ENCODE measurements at places on chromosomes 5 and 9.

GRCh38 chr5:173891308-173892116 lies 3.4 kb downstream of the CPEB4 start:
- no peaks in the 10 kb centered on the region for H3K4me1 ChIP-seq
- H3K27ac ChIP-seq, result no peak overlapping the region
- no peak overlapping the region for H3K4me3 ChIP-seq
- H3K36me3 ChIP-seq, result no peaks in the 10 kb centered on the region
- no peak for DNase-seq

DNA sequence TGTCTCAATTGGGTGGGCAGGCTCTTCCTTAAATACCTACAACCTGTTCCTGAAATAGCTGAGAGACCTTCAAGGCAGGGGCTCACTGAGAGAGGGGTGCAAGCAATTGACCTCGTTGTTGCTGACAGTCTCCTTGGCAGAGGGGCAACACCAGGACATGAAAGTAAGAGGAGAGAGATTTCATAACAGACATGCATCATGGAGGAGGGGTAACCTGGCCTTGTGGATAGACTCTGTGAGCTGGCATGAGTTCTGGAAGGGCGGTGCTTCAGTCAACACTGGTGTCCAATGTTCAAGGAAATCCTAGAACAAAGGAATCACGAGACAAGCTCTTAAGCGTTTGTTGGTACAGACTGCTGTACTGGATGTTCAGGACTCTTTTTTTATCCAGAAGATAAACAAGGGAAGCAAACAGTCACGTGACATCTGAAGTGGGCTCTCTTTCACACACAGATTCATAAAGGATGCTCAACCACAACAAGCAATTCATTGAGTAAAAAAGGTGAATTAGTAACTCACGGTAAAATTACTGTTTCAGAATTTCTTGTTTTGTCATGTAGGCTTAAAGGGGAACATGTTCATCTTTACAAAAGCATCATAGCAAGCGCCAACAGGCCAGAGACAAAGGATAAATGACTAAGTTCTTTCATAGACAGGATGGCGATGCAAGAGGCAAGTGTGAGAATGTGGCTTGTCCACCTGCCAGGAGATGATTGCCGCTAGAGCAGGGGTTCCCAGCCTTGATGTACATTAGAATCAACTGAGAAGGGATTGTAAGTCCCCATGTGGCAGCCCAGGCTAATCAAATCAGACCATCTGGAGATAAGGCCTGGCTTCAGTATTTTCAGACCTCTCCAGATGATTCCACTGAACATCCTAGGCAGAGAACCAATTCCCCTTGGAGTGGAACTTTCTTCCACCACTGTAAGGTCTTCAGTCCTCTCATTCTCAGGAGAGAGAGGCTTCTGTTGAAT lies 20.7 kb downstream of the ANKRA2 start:
- H3K4me3 ChIP-seq, result no peak overlapping the region
- no peak overlapping the region for H3K27ac ChIP-seq
- no peaks in the 10 kb centered on the region for H3K36me3 ChIP-seq
- H3K27me3 ChIP-seq, result no peaks in the 10 kb centered on the region

- H3K36me3 ChIP-seq, result peaks cover 6% of the 10 kb centered on the region
- DNase-seq, result peak; percentile 37
- H3K4me1 ChIP-seq, result no peaks in the 10 kb centered on the region
- no peak overlapping the region for H3K27ac ChIP-seq
- H3K27me3 ChIP-seq, result no peaks in the 10 kb centered on the region
Observed at GRCh38 chr5:138789771-138790242, 36.6 kb downstream of the CTNNA1 start.

DNA sequence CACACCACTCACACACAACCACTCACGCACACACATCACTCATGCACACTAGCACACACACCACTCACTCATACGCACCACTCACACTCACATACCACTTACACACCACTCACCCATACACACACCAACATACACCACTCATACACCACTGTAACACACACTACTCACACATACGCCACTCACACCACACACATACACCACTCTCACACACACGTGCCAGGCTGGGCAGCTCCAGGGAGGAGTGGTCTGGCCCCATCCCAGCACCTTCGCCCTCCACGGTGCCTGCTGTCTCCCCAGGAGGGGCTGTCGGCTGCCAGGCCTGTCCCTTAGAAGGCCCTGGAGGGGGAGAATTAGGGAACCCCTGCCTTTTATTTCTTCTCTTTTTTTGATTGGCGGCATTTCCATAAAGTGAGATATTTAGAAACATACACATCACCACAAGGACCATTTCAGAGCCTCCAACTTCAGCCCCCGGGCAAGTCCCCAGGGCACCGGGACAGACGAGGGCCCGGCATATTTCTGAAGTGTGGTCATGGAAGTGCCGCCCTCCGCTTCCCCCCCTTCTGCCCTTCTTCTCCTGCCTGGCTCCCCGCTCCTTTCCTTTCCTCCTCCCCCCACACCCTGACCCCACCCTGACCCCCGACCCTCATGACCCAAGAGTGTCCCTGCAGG lies 6.3 kb upstream of the ASB6 start:
- no peak for DNase-seq
- H3K27ac ChIP-seq, result no peak overlapping the region
- no peaks in the 10 kb centered on the region for H3K36me3 ChIP-seq
- H3K4me1 ChIP-seq, result no peaks in the 10 kb centered on the region
- no peaks in the 10 kb centered on the region for H3K27me3 ChIP-seq

GRCh38 chr9:135136991-135137832 lies 49.7 kb downstream of the OLFM1 start:
- no peak overlapping the region for H3K4me3 ChIP-seq
- H3K36me3 ChIP-seq, result no peaks in the 10 kb centered on the region
- no peak for DNase-seq
- H3K27me3 ChIP-seq, result no peaks in the 10 kb centered on the region

- H3K4me1 ChIP-seq, result peaks cover 19% of the 10 kb centered on the region
- no peak for DNase-seq
- H3K27me3 ChIP-seq, result no peaks in the 10 kb centered on the region
- H3K4me3 ChIP-seq, result no peak overlapping the region
- no peak overlapping the region for H3K27ac ChIP-seq
Observed at GRCh38 chr5:60811105-60811504, 33.0 kb downstream of the ELOVL7 start.

- no peak overlapping the region for H3K4me3 ChIP-seq
- H3K27me3 ChIP-seq, result no peaks in the 10 kb centered on the region
- no peak for DNase-seq
- H3K27ac ChIP-seq, result peak overlapping the region; percentile 11
Observed at GRCh38 chr9:133351908-133352634, 4.1 kb downstream of the RPL7A start.

DNA sequence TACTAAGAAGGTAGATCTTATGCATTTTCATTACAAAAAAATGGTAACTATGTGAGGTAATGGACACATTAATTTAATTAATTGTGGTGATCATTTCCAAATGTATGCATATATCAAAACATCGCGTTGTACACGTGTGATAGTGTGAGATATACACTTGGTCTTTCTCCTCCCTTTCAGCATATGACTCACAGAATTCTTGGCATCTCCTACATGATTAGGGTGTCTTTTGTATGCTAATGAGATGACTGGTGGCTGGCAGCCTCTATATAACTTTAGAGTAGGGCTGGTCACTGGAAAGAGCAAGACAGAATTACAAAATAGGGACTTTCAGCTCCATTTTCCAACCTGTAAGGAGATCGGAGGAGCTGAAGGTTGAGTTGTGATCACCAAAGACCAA lies 1167.6 kb downstream of the CDH12 start:
- no peak for DNase-seq
- H3K27ac ChIP-seq, result no peak overlapping the region
- H3K27me3 ChIP-seq, result no peaks in the 10 kb centered on the region

- no peak overlapping the region for H3K4me3 ChIP-seq
- DNase-seq, result no peak
- H3K27ac ChIP-seq, result no peak overlapping the region
- H3K4me1 ChIP-seq, result no peaks in the 10 kb centered on the region
- no peaks in the 10 kb centered on the region for H3K36me3 ChIP-seq
- H3K27me3 ChIP-seq, result no peaks in the 10 kb centered on the region
Observed at GRCh38 chr5:143413958-143414669, 10.6 kb upstream of the NR3C1 start.

DNA sequence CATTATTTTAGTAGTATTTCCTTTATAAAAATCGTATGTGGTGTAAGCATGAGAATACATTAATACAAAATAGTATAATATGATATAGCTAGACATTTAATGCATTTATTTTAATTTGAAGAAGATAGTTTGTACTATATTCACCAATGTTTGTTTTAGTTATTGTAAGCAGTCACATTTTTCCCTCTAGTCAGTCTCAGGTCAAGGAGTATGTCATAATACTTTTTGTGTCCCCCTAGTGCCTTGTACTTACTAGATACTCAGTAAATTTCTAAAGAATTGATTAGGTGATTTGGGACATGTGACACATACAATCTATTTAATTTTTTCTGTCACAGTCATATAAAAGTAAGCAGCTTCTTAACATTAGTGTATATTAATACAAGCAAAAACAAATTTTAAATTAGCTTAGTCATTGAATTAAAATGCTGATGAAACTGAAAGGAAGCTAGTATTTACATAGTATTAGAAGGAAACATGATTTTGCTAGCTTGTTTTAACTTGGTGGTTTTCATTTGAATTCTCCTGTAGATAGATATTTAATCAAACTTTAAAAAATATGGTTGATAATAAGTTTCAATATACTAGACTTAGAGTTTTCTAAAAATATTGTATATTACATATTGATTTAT lies 242.2 kb downstream of the FER start:
- no peak for DNase-seq
- no peaks in the 10 kb centered on the region for H3K27me3 ChIP-seq
- no peaks in the 10 kb centered on the region for H3K36me3 ChIP-seq
- no peak overlapping the region for H3K4me3 ChIP-seq
- no peak overlapping the region for H3K27ac ChIP-seq
- no peaks in the 10 kb centered on the region for H3K4me1 ChIP-seq

GRCh38 chr5:36685631-36686288 lies 79.4 kb downstream of the SLC1A3 start:
- H3K27me3 ChIP-seq, result no peaks in the 10 kb centered on the region
- DNase-seq, result no peak
- H3K36me3 ChIP-seq, result no peaks in the 10 kb centered on the region

- H3K27ac ChIP-seq, result no peak overlapping the region
- no peaks in the 10 kb centered on the region for H3K36me3 ChIP-seq
- DNase-seq, result no peak
- H3K27me3 ChIP-seq, result no peaks in the 10 kb centered on the region
Observed at GRCh38 chr5:124341066-124341858, 405.2 kb downstream of the ZNF608 start.

GRCh38 chr5:115656404-115656803 lies 30.6 kb upstream of the TMED7 start:
- no peaks in the 10 kb centered on the region for H3K36me3 ChIP-seq
- no peak overlapping the region for H3K4me3 ChIP-seq
- H3K27me3 ChIP-seq, result no peaks in the 10 kb centered on the region
- DNase-seq, result no peak

DNA sequence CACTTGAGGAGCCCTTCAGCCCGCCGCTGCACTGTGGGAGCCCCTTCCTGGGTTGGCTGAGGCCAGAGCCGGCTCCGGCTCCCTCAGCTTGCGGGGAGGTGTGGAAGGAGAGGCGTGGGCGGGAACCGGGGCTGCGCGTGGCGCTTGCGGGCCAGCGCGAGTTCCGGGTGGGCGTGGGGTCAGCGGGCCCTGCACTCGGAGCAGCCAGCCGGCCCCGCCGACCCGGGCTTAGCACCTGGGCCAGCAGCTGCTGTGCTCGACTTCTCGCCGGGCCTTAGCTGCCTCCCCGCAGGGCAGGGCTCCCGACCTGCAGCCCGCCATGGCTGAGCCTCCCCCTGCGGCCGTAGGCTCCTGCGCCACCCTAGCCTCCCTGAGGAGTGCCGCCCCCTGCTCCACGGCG lies 6.2 kb upstream of the SHB start:
- H3K4me3 ChIP-seq, result no peak overlapping the region
- H3K27me3 ChIP-seq, result no peaks in the 10 kb centered on the region
- H3K4me1 ChIP-seq, result peaks cover 10% of the 10 kb centered on the region
- DNase-seq, result no peak
- H3K27ac ChIP-seq, result no peak overlapping the region

GRCh38 chr5:136182618-136183017 lies 10.3 kb downstream of the SMIM32 start:
- no peak overlapping the region for H3K27ac ChIP-seq
- no peaks in the 10 kb centered on the region for H3K27me3 ChIP-seq
- DNase-seq, result no peak
- H3K4me3 ChIP-seq, result no peak overlapping the region

- no peaks in the 10 kb centered on the region for H3K27me3 ChIP-seq
- no peak for DNase-seq
- no peaks in the 10 kb centered on the region for H3K36me3 ChIP-seq
Observed at GRCh38 chr9:123821619-123822018, 108.3 kb downstream of the DENND1A start.

DNA sequence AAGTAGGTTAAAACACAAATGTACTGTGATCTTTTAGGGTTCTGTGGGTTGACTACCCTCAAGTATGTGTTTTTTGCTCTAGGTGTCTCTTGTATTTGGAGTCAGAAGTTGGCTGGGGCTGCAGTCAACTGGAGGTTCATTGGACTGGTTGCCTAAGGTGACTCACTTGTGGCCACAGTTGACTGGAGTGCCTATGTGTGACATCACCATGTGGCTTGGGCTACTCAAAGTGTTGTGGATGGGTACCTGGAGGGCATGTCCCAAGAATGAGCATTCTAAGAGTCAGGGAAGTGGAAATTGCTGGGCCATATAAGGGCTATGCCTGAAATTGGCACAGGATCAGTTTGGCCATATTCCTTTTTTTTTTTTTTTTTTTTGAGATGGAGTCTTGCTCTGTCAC lies 27.4 kb downstream of the SNX30 start:
- no peak for DNase-seq
- no peak overlapping the region for H3K27ac ChIP-seq
- no peaks in the 10 kb centered on the region for H3K27me3 ChIP-seq
- H3K4me1 ChIP-seq, result no peaks in the 10 kb centered on the region

- no peak for DNase-seq
- H3K27ac ChIP-seq, result no peak overlapping the region
- no peak overlapping the region for H3K4me3 ChIP-seq
- peaks cover 21% of the 10 kb centered on the region for H3K4me1 ChIP-seq
Observed at GRCh38 chr5:57434227-57434640, 48.4 kb downstream of the ACTBL2 start.

DNA sequence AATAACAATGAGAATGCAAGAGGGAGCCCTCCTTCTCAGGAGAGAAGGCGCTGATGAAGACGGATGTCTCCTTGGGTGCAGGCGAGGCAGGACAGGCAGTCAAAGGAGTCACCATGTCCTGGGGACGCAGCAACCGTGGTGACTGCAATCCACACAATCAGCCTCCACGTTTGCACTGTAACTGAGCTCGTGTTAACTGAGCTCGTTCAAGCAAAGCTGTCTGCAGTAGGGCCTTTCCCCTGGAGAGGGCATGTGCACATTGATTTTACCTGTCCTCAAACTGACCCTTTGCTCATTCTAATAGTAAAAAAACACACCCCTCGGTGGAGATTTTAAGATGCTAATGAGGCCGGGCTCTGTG lies 2.8 kb downstream of the SARDH start:
- H3K4me3 ChIP-seq, result no peak overlapping the region
- DNase-seq, result no peak
- H3K4me1 ChIP-seq, result peaks cover 13% of the 10 kb centered on the region
- H3K27ac ChIP-seq, result no peak overlapping the region

GRCh38 chr5:146448783-146449519 lies 1.8 kb downstream of the TCERG1 start:
- peaks cover 13% of the 10 kb centered on the region for H3K4me1 ChIP-seq
- no peak overlapping the region for H3K27ac ChIP-seq
- H3K27me3 ChIP-seq, result no peaks in the 10 kb centered on the region

- H3K27me3 ChIP-seq, result no peaks in the 10 kb centered on the region
- no peaks in the 10 kb centered on the region for H3K36me3 ChIP-seq
- H3K4me3 ChIP-seq, result no peak overlapping the region
- H3K27ac ChIP-seq, result no peak overlapping the region
- DNase-seq, result no peak
Observed at GRCh38 chr5:122788996-122789395, 14.1 kb downstream of the SNX2 start.

All from HCT116 (cell line).